Karpas-422 (cell line): ENCODE measurements at places on chromosomes 12 and 14. TPM values are rescaled to one million over a fixed set of nuclear protein-coding genes. Genes with fewer than 3 reads are reported as not detected.

DNA sequence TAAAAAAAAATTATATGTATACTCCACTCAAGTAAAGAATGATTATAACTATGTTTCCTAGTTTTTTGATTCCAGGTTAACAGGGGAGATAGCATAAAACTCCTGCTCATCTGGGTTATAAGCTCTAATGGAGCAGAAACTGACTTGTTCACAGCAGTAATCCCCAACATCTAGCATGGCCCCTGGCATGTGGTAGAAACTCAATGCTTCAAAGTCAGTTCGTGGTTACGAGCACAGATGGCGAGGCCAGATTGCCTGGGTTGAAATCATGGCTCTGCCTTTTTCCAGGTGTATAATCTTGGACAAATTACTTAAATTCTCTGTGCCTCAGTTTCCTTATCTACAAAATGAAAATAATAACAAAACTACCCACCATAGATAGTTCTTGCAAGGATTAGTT lies 183.8 kb downstream of the TTC7B start:
- no peak for DNase-seq

GRCh38 chr12:43336962-43337555 lies 214.9 kb downstream of the ADAMTS20 start:
- DNase-seq = peak; percentile 62

- no peak for DNase-seq
Measured at GRCh38 chr14:56217380-56218045, 99.3 kb downstream of the PELI2 start.

DNA sequence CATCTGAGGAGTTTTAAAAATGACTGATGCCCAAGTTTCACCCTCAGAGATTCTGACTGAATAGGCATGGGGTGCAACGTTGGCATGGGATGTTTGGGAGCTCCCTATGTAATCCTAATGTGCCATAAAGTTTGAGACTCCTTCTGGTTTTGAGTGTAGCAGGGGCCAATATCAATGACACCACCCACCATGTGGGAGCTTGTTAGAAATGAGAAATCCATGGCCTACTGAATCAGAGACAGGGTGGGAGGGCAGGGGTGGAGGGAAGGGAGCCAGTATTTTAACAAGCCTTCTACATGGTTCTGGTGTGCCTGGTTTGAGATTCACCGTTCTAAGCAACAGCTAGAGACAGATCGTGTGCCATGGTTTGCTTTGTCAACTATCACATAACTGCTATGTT lies 46.1 kb downstream of the VCPKMT start:
- no peak for DNase-seq

Gene EFS
- total RNA-seq = not detected in 2 replicates

Gene OASL
- 0.69 and 1.4 TPM in 2 replicates for total RNA-seq

Gene TMEM30B
- total RNA-seq = not detected in 2 replicates

Gene OR6C1
- not detected in 2 replicates for total RNA-seq

Gene TRIAP1
- total RNA-seq = 15.6 and 26.1 TPM in 2 replicates
